NCI-H2171 (cell line): ENCODE measurements at places on chromosomes 3 and 15.

DNA sequence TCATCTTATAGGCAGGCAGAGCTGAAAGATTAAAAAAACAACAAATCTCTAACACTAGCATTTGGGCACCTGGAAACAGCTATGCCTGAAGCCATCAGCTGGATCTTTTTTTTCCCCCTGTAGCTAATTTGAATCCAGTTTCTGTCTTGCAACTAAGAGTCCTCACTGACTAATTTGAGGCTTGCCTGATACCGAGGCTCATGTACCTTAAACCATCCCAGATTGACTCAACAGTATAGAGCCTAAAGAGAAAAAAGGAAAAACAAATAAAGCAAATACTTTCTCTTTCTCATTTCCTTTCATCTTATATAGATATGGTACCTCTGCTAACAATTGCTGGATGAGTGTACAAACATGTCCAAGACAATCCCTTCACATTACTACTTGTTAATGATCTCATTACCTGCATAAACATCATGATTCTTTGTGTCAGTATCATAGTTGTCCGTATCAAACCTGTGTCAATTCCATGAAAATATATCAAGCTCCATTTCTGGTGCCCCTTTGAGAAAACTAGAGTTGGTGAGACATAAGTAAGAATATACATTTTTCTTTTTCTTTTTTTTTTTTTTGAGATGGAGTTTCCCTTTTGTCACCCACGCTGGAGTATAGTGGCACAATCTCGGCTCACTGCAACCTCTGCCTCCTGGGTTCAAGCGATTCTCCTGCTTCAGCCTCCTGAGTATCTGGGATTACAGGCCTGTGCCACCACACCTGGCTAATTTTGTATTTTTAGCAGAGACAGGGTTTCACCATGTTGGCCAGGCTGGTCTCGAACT is 43.1 kb downstream of the BHLHE40 start:
- no peak for DNase-seq

GRCh38 chr3:37586280-37586679 is 275.4 kb upstream of the CTDSPL start:
- DNase-seq, result no peak

- DNase-seq, result no peak
Measured at GRCh38 chr3:34183114-34183513, 384.7 kb downstream of the PDCD6IP start.

GRCh38 chr3:34725774-34726173 is 913.6 kb upstream of the ARPP21 start:
- no peak for DNase-seq

- DNase-seq, result no peak
Measured at GRCh38 chr3:64207289-64208080, 17.8 kb downstream of the PRICKLE2 start.

GRCh38 chr3:105397974-105398373 is 31.3 kb downstream of the ALCAM start:
- DNase-seq, result no peak

DNA sequence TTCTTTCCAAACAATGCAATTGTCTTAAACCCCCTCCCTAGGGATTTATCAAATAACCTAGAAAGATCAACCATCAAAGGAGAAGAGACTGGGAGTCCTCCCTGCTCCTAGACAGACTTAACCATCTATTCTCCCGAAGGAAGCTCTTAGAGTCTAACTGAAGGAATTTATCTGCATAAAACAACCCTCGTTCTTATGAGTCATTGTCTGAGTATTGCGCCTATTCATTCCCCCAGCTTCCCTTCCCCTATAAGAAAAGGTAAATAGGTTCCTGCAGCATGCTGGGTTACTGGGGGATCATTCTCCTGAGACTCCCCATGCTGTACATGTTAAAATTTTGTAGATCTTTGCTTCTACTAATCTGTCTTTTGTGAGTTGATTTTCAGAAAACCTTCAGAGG is 412.7 kb downstream of the OCA2 start:
- DNase-seq, result no peak

DNA sequence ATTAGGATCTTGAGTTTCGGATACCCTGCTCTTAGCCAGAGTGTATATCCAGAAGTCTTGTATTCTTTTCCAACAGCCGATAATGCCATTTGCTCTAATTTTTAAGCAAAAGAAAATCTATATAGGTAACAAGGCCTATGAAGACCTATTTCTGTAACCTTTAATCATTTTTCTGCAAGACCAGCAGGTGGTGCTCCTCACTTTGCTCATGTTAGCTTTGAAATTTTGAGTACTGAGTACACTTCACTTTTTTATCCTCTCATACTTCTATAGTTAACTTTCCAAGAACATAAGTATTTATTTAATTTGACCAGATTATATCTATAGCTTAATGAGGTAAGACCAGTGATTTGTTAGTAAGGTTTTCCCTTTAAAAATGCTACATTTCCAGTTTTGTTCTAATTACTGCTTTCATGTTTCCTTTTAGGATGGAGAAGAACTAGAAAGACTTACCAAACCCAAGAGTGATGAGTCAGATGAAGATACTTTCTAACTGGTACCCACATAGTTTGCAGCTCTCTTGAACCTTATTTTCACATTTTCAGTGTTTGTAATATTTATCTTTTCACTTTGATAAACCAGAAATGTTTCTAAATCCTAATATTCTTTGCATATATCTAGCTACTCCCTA is 20.5 kb downstream of the SLC35A5 start:
- peak; percentile 27 for DNase-seq

- DNase-seq, result no peak
Measured at GRCh38 chr15:92805080-92805690, 94.9 kb upstream of the CHD2 start.

GRCh38 chr15:22949074-22949547 is 31.1 kb downstream of the CYFIP1 start:
- DNase-seq, result peak; percentile 72

- no peak for DNase-seq
Measured at GRCh38 chr3:33636125-33636850, 81.8 kb downstream of the CLASP2 start.

DNA sequence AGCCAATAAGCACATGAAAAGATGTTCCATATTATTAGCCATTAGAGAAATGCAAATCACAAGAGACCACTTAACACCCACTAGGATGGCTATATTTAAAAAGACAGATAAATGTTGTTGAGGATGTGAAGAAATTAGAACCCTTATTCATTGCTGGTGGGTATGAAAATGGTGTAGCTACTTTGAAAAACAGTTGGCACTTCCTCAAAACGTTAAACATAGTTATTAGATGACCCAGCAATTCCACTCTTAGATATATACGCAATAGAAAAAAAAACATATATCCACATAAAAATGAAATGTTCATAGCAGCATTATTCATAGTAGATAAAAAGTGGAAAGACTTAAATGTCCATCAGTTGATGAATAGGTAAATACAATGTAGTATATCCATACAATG is 47.1 kb upstream of the TERB2 start:
- DNase-seq, result no peak

DNA sequence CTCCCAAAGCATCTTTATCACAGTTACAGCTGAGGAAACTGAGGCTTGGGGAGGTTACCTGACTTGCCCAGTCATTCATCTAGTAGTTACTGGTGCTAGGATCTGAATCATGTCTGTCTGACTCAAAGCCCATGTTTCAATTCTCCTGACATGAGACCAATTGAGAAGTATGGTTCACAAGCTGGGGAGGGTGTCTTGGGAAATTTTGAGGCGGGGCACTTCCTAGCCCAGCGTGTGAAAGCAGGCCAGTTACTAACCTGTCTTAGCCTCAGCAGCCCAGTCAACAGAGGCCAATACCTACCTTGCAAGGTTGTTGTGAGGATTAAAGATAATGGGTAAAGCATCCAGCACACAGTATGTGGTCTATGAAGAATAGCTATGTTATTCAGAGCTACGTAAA is 37.0 kb downstream of the CLDN18 start:
- DNase-seq, result no peak

DNA sequence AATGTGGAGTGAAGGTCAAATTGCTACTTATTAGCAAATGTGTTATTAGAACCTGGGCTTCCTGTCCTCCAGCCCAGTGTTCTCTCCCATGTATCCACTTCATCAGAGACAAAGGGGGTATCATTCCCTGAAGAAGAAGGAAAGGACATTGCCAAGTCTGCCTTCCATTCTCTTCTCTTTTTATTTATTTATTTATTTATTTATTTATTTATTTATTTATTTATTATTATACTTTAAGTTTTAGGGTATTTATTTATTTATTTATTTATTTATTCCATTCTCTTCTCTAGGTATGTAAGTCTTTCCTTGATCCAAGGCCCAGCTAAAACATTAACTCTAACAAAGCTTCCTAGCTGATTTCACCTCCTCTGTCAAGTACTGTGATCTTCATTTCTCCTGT is 277.8 kb upstream of the DNAJC19 start:
- DNase-seq, result no peak
